ENCODE measurements at places on chromosomes 16 and 17.
A peak's percentile ranks its signal among the peaks of the same experiment; 100 is the strongest.

DNA sequence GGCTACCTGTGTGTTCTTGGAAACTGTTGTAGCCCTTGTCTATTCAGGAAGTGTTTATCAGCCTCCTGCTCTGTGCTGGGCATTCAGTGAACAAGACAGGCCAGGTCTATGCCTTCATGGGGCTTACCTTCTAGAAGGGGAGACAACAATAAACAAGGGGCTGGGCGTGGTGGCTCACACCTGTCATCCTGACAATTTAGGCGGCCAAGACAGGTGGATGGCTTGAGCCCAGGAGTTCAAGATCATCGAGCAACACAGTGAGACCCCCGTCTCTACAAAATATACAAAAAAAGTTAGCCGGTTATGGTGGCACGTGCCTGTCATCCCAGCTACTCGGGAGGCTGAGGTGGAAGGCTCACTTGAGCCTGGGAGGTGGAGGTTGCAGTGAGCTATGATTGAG lies 5.5 kb upstream of the GSG1L start:
- DNase-seq: no peak

GRCh38 chr17:17766077-17766743 lies 70.6 kb downstream of the SREBF1 start:
- DNase-seq: no peak

GRCh38 chr17:4344926-4345325 lies 21.5 kb downstream of the UBE2G1 start:
- DNase-seq: no peak

DNA sequence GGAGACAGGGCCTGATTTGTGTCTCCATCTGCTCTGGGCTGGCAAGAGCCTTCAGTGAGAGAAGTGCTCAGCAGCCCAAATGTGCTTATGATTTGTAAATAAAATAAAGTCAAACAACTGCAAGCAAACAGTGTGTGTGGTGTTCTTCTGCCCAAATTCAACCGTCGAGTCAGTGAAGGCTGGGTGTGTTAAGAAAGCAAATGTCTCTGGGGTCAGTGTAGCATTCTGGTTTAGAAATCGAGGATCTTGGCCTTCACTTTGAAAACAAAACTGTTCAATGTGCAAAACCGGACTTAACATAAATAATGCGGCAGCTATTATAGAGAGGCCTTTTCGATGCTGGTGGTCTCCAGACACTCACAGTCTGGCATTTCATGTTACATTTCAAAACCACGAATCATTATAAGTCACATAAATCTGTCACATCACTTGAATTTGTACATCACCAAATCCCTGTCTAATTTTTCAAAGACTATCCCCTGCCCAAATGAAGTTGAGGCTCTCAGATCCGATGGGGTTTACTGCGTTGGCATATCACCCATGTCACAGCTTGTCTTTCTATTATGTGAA lies 158.6 kb upstream of the MYOCD start:
- DNase-seq: no peak

DNA sequence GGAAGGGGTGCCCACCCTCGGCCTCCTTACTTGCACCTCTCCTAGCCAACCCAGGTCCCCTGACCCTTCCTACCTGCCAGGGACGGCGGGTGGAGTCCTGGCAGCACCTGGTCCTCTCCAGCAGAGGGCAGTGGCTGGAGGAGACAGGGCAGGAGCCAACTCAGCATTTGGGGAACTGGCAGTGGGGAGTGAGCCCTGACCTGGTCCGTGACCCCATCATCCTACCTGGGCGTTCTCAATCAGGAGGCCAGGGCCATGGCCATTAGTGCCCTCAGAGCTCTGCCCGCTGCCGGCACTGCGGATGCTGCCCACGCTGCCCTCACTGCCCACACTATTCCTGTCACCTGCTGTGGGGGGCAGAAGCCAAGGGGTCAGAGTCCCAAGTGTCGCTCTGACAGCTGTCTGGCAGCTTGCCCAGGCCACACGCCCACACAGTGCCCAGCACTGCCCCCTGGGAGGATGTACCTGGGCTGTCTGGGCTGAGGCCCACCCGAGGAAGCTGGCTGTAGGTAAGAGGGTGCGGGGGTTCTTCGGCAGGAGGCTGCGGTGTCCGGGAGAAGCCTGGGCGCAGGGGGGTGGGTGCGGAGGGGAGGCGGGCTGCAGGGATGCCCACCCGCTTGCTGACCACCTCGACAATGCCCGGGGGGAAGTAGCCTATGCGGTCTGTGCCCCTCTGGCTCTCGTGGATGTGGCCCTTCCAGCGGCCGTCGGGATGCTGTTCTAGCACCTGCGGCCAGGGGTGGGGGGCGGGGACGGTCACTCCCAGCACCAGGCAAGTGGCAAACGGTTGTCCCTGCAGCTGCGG lies 10.8 kb downstream of the CASKIN2 start:
- no peak for DNase-seq

- DNase-seq: peak; percentile 96
These were observed 90.1 kb downstream of the XYLT1 start for GRCh38 chr16:17380613-17381012.

- DNase-seq: no peak
These were observed 1.6 kb downstream of the SEZ6 start for GRCh38 chr17:29004081-29004692.

DNA sequence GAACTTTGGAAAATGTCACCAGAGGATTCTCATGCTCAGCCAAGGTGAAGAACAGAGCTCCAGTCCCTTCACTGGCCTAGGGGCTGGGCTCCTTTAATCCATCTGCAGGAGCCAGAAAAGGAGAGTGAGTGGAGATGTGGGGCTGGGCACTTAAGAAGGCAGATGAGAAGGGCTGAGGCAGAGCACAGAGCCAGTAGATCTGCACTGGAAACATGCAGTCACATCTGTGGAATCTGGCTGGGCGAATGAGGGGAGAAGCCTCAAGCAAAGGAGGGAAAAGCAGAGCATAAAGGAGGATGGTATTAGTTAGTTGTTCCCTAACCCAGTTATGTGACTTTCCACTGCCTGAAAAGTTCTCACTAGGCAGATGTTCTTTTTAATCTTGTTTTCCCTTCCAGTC lies 50.4 kb upstream of the BCAR1 start:
- DNase-seq: no peak

- DNase-seq: no peak
These were observed 23.1 kb upstream of the CMIP start for GRCh38 chr16:81421536-81421935.

- DNase-seq: no peak
These were observed 1.0 kb downstream of the EIF1 start for GRCh38 chr17:41689497-41690299.

- DNase-seq: no peak
These were observed 10.9 kb upstream of the DHRS7C start for GRCh38 chr17:9802294-9802693.

- no peak for DNase-seq
These were observed 147.1 kb downstream of the RPTOR start for GRCh38 chr17:80691784-80692183.

DNA sequence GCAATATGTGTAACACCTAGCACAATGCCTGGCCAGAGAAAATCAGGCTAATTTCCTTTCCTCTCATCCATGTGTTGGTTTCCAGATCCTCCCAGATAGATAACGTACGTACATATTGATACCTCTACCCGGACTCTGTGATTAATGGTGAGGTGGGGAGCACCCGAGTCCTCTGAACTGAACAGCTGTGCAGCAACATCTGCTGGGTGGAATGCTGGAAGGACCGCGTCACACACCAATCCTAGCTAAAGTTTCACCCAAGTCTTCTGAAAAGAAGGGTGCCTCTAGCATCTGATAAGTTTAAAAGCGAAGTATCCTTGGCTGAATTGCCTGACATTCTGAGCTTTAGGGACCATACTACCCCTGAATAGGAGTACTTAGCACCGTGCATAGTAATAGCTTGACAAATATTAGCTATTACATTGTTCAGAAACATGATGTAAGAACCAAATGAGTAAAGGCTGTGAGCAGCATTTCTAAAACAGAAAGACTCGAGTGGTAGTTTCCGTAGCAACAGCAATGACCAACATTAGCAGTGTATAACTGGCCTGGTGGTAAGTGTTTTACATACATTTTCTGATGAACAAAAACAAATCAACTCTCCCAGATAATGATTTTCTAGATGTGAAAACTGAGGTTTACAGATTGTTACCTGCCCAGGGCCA lies 91.4 kb downstream of the SYCE1L start:
- no peak for DNase-seq

DNA sequence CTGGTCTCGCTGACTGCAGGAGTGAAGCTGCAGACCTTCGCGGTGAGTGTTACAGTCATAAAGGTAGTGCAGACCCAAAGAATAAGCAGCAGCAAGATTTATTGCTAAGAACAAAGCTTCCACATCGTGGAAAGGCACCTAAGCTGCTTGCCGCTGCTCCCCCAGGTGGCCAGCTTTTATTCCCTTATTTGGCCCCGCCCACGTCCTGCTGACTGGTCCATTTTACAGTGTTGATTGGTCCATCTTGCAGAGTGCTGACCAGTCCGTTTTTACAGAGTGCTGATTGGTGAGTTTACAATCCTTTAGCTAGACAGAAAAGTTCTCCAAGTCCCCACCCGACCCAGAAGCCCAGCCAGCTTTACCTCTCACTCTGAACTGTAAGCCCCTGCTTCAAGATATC lies 227.8 kb downstream of the ABCC12 start:
- no peak for DNase-seq

GRCh38 chr16:76579277-76579922 lies 302.2 kb downstream of the CNTNAP4 start:
- DNase-seq: no peak

DNA sequence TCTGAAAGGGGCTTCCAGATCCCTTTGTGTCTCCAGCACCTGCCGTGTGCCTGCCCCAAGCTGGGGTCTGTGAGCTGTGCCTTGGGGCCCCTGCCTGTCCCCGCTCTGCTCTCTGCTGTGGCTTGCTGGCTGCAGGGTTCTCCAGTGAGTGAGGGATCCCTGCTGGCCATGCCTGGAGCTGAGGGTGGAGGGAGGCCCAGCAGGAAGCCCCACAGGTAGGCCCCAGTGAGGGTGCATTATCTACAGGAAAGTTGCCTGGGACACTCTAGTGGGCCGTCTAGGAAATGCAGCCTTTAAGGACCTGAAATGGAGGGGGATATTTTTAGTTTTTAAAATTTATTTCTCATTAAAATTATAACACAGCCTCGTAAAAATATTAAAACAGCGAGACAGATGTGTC lies 50.9 kb downstream of the JPH3 start:
- DNase-seq: no peak

DNA sequence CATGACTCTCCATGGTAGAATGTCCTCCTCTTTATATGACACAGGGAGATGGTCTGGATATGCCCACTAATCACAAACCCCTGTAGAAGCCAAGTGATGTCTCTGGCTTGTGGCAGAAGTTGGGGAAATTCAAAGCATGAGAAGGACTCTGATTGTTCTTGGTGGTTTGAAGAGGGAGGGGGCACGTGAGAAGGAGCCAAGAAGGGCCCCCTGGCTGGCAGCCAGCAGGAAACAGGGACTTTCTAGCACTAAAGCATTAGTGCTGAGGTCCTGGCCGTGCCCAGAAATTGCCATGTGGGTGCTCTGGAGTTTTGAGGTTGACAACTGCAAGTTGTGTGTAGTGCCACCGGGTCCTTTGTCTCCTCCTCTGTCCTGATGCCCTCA lies 199.9 kb downstream of the LGALS9B start:
- DNase-seq: no peak

DNA sequence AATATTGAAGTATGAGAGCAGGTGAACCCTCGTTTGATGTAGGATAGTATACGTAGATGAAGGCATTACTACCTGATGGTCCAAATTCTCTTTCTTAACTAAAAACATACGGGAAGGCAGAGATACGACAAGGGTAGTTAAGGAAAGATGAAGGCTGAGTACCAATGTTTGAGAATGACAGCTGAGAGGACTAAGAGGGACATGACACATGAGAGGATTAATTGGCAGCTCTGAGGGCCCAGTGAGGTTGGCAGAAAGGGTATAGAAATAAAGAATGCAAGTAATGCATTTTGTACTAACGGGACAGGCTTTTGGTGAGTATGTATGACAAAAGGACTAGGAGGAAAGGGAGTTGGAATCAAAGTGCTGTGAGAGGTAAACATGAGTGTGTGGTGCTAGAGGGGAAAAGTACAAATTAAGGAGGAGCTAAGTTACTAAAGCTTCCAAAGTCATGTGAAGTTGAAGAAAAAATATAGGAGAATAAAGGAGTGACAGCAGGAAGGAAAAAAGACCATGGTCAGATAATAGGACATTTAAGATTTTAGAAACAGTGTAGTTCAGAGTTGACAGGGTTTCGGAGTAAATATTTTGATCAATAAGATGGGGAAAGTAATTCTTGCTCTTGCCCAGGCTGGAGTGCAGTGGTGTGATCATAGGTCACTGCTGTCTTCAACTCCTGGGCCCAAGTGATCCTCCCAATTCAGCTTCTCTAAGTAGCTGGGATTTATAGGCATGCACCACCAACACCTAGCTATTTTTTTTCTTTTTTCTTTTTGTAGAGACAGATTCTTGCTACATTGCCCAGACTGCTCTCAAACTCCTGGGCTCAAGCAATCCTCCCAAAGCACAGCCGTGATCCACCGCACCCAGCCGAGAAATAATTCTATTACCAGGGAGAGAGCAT lies 43.1 kb upstream of the ITGA2B start:
- no peak for DNase-seq

DNA sequence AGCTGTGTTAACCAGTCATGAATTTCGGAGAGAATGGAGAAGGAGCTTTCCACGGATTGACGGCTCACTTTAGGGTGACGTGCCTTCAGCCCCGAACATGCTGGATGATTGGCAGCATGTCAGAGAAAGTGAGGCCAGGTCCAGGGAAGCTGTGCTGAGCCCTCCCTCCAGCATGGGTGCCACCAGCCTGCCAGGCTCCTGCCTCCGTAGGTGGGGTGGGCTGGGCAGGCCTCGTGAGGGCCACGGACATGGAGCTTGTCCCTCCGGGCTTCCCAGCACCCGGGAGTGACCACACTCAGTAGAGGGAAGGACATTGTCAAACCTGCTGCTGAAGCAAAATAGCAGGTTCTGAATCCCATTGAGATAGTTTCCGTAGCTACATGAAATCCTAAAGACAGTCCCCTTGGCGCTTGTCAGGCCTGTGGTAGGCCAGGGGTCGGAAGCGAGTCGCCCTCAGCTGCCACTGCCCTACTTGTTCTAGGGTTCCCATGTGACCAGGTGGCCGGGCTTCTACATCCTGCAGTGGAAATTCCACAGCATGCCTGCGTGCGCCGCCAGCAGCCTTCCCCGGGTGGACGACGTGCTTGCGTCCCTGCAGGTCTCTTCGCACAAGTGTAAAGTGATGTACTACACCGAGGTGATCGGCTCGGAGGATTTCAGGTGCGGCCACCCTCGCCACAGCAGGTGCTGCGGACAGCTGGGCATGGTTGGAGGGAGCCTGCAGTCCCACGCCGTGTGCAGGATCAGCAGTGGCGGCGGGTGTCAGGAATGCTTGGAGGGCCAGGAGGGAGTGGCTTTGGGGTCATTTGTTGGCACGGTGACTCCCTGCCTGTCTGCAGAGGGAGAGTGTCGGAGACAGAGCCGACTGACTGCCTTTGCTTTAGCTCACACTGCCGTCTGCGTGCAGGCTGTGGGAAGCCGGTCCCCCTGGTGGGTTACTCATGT lies 72.3 kb downstream of the SEC14L1 start:
- no peak for DNase-seq

- DNase-seq: no peak
These were observed 17.2 kb downstream of the UBE2Z start for GRCh38 chr17:48925251-48925990.
